ENCODE measurements at places on chromosomes 5 and 9.

GRCh38 chr9:106637486-106637885, 225.5 kb upstream of the ZNF462 start:
- DNase-seq = no peak

GRCh38 chr9:103839197-103839596, 254.9 kb upstream of the SMC2 start:
- no peak for DNase-seq

GRCh38 chr9:89514337-89514736, 16.4 kb upstream of the SEMA4D start:
- no peak for DNase-seq

DNA sequence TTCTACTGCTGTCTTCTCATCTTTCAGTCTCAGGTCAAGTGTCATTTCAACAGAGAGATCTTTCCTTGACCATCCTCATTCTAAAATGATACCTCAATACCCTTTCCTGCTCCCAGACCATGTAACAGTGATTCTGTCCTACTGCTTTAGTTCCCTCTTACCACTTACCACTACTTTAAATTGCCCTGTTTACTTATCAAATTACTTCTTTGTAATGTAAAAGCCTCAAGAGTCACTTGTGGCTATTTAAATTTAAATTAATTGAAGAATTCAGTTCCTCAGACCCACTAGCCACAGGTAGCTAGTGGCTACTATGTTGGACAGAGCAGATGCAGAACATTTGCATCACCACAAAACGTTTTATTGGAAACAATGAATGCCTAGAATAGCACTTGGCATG, 217.3 kb downstream of the ADAMTS6 start:
- DNase-seq = no peak
